ENCODE measurements at places on chromosomes 6 and 20.

DNA sequence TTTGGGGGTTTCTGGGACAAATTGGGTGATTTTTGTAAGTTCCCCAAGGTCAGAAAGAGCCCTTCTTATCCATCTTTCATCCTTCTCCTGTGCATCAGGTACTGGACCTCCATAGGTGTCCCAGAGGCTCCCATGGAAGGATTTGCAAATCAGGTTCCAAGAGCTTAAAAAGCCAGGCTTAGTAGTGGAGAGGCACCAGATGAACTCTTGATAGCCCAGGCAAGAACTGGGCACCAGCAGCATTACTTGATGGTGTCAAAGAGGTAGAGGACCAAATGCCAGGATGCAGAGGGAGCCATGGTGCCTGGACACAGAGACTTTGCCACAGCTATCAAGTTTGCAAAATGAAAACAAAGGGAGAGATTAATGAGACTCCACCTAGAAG, 20.9 kb upstream of the TRAM2 start:
- DNase-seq: no peak

DNA sequence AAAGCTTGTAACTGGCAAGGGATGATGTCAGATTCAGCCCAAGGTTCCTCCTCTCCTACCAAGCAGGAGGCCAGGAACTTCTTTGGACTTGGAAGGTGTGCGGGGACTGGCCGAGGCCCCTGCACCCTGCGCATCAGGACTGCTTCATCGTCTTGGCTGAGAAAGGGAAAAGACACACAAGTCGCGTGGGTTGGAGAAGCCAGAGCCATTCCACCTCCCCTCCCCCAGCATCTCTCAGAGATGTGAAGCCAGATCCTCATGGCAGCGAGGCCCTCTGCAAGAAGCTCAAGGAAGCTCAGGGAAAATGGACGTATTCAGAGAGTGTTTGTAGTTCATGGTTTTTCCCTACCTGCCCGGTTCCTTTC, 14.4 kb downstream of the TNFAIP3 start:
- no peak for DNase-seq

GRCh38 chr6:106527979-106528378, 101.3 kb downstream of the RTN4IP1 start:
- DNase-seq: peak; percentile 96

DNA sequence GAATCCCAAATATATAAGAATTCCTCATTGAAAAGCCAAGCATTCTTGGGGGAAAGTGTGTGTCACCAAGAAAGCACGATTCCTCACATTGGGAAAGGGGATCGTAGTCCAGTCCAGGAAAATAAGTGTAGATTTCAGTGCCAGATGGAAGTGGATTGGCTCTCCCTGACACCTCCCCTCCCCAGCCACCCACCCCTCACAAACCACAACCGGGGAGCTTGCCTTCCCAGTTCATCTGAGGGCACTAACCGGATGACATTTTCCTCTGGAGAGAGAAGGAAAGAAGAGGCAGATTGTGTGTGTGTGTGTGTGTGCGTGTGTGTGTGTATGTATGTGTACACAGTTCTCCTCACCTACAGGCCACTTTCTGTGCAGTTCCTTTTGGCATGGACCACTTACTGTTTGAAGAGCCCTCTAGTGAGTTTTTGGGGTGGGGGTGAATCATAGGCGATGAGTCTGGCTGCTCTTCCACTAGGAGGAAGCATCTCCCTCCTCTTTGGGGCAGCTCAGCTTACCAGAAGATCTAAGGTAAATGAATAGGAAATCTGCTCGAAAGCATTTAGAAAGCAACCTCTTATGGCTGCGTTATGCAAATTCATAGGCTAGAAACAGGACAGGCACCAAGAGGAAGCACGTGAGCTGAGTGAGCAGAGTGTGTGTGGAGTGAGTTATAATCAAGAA, 20.8 kb downstream of the DAAM2 start:
- DNase-seq: no peak

GRCh38 chr20:9353180-9353915, 161.0 kb upstream of the LAMP5 start:
- no peak for DNase-seq

- DNase-seq: no peak
Measured at GRCh38 chr6:31465185-31465536, 32.8 kb upstream of the MICB start.

DNA sequence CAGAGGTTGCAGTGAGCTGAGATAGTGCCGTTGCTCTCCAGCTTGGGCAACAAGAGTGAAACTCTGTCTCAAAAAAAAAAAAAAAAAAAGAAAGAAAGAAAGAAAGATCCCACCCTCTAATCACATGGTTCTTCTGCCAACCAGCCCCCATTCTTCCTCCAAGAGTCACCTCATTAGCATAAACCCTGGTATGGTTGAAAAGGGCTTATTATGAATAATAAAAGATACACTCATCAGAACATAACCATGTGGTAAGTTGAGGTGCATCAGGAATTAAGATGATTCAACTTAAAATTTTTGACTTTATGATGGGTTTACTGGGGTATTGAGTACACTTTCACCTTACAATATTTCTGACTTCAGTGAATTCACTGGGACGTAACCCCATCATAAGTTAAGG, 793 bp upstream of the TRIM40 start:
- no peak for DNase-seq

DNA sequence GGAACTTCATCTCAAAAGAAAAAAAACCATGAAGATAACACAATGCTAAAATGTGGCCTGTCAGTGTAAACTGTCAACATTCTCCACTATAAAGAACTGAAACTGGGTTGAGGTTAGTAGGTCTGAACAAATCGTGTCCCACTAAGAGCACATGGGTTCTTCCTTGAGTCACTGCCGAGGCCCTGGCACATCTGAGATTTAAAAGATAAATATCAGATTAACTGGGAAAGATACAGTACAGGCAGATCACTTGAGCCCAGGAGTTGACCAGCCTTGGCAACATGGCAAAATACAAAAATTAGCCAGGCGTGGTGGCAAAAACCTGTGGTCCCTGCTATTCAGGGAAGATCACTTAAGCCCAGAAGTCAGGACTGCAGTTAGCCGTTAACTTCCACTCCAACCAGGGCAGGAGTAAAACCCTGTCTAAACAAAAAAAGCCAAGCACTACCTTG, 5.6 kb downstream of the EEF1A1 start:
- no peak for DNase-seq

DNA sequence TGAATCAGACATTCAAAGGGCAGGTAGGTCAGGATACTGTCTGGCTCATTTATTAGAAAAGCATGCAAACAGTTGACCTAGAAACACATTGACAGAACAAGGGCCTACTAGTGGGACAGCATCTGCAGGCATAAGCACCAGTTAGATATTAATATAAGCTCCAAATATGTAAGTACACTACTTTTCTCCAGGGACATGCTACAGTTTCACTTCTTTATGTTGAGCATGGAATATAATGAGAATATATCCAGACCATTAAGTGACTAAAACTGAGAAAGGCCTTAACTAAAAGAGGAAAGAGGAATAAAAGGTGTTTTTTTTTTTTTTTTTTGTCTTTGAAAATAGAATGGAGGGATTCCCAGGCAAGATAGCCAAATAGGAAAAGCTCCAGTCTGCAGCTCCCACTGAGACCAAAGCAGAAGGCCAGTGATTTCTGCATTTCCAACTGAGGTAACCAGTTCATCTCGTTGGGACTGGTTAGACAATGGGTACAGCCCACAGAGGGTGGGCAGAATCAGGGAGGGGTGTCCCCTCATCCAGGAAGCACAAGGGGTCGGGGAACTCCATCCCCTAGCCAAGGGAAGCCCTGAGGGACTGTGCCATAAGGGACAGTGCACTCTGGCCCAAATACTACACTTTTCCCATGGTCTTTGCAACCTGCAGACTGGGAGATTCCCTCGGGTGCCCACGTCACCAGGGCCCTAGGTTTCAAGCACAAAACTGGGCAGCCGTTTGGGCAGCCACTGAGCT, 251.6 kb downstream of the PHF3 start:
- DNase-seq: no peak

GRCh38 chr6:95408111-95408510, 169.2 kb upstream of the MANEA start:
- DNase-seq: no peak

DNA sequence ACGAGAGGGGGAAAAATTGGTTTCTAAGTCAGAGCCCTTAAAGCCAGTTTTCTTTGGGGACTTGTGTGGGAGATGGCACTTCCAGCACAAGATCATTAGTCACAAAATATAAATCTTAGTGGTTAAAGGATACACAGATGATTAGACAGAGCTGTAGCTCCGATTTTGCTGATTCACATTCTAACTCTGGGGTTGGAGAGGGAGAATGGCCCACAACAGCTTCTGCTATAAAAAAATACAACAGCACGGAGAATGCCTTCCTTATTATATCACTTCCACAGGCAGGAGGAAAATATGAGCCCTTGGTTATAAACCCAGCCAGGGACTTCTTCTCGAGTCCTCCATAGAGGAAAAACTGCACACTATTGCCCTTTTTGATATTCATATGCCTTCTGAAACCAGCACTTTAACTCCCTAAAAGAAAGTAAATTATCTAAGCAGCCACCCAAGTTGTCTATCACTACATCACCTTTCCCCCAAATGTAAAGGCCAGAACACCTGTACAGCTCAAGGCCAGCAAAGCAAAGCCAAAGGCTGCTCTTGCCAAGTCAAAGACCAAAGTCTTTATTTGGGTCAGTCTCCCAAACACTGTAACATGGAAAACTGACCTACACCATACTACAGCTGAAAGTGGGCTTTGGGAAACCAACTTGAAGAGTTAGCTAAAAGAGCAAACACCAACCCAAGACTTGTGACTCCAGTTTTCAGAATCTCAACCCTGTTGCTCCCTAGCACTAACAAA, 10.4 kb downstream of the MRPL14 start:
- DNase-seq: no peak

DNA sequence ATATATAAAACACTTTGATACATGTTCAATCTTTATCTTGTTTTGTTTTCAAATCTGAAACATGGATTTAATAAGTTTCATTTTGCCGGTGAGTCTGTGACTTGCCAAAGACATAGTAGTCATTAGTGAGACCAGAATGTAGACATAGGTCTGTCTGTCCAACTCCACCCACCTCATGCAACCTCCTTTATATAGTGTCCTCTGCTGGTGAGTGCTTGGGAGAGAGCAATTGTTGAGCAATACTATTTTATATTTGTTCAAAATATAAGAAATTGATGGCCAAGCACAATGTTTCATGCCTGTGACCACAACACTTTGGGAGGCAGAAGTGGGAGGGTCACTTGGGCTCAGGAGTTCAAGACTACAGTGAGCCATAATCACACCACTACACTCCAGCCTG, 10.8 kb upstream of the LY86 start:
- DNase-seq: no peak

DNA sequence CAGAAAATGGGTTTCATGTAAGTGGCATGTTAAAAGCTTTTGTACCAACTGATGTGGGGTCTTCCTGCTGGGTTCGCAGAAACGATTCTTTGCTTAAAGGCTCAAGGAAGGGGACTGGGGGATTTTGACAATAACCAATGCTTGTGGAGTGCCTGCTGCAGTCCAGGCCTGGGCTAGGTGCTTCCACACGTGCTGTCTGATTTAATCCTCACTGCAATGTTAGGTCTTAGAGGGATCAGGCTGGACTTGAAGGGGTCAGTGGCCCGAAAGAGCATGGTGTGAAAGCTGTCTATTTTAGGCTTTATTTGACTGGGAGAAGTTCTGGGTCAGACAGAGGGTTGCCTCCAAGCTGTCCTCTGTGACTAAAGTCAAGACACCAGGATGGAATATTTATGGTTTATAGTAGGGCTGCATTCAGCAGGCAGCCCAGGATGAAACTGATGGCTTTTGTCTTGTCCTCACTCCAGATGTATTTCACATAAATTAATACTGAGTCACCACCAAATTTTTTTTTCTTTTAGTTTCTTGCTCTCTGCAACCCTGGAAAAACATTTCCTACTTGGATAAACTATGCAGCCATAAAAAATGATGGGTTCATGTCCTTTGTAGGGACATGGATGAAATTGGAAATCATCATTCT, 219.1 kb downstream of the ZMYND8 start:
- no peak for DNase-seq

- no peak for DNase-seq
Measured at GRCh38 chr6:157438611-157439111, 57.7 kb downstream of the ZDHHC14 start.

- DNase-seq: no peak
Measured at GRCh38 chr6:2918936-2919335, 15.8 kb upstream of the SERPINB9 start.

DNA sequence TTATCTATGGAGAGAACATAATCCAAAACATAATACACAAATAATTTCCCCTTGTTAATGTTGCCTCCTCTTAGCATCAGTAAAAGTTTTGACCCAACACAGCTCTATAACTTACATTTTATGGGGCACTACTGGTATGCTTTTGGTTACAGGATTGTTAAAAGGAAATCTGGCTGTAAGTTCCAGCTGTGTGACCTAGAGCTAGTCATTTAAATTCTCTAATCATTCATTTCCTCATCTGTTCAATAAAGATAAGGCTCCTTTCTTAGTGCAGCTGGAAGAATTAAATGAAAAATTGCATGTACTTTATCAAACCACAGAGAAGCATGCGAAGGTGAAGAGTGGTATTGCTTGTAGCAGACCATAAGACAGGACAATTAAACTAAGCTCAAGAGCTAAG, 4.6 kb downstream of the SLC17A2 start:
- no peak for DNase-seq

DNA sequence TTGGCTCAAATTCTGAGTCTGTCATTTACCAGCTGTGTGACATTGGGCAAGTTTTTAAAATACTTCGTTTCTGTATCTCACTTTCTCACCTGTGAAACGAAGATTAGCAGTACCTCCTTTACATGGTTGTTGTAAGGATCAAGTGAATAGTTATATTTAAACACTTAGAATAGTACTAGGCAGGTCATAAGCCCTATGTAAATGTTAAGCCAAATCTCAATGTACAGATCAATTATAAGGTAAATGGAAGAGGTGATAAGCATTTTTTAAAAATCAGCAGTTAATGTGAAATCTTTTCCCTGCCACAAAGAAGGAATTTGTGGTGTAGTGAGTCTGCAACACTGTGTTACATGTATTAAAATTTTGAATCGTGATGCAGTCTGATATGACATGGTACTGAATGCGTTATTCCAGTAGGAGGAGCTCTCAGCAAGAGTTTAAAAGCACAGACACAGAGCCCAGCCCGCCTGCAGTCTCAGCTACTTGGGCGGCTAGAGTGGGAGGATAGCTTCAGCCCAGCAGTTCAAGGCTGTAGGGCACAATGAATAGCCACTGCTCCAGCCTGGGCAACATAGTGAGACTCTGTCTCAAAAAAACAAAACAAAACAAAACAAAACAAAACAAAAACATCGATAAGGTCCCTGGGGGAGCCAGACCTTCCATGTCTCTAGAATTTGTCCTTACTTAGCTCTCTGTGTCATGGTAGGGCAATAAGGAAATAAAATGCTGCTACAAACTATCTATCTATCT, 46.0 kb downstream of the GTF2H5 start:
- peak; percentile 72 for DNase-seq

- DNase-seq: no peak
Measured at GRCh38 chr6:73954881-73955280, 258.9 kb downstream of the CD109 start.

GRCh38 chr20:60540591-60540990, 582.4 kb downstream of the CDH26 start:
- no peak for DNase-seq

- no peak for DNase-seq
Measured at GRCh38 chr6:62707156-62707555, 421.1 kb upstream of the KHDRBS2 start.

- no peak for DNase-seq
Measured at GRCh38 chr20:40908309-40908708, 120.3 kb upstream of the TOP1 start.

All from Panc1 (cell line).